ENCODE measurements at places on chromosomes 4 and X.

- DNase-seq = no peak
Observed at GRCh38 chr4:28402751-28403150, 1542.1 kb downstream of the STIM2 start.

DNA sequence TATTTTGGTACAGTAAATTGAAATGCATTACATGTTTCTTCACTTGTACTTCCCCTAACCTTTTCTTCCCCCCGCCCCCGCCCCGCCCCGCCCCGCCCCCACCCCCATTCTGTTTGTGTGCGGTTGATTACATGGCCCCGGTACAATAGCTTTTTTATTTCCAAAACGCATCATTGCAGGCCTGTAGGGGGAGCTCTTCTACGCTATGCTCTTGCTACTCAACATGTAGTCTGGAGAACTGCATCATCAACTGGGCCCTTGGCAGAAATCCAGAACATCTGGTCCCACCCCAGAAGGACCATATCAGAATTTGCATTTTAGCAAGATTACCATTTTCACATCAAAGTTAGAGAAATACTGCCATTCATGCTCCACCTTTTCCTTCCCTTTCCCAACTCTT lies 333.3 kb upstream of the DDX53 start:
- DNase-seq = peak; percentile 44

- DNase-seq = peak; percentile 87
Observed at GRCh38 chr4:72567821-72568675, 973 bp downstream of the ADAMTS3 start.

- DNase-seq = peak; percentile 23
Observed at GRCh38 chrX:38940547-38940946, 139.3 kb downstream of the MID1IP1 start.

DNA sequence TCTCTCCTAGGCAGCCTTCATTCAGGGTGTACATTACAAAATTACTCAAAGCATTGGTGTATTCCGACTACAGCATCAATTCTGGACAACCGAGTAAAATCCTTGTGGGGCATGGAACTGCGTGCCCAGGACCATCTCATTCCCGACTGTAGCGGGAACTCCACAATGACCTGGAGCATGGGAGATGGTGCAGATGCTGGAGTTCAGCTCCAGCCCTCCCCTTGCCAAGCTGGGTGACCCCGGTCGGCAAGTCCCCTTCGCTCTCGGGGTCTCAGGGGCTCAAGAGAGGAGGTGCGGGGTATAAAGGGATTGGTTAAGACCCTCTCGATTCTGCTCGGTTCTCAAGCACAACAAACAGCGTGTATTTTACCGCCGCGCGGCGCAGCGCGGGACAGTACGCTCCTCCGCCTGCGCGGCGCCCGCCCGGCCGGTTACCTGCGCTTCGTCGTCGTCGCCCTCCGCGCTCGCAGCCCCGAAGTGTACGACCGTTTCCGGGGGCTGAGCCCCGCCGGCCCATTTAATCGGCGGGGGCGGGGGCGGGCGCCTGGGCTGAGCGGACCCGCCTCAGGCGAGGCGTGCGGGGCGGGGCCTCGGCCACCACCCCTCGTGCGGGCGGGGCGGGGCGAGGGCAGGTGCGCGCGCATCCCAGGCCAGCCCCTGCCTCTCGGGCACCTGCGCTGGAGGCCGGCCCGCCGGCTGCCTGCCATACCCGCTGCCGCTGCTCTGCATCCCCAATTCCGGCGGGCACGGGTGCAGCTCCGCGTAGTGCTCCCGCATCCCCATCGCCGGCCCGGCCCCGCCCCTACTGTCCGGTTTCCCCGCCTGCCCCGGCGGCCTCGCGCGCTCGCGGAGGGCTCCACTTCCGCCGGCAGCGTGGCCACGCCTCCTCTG lies at the start of gene G6PD:
Gene G6PD, minus strand, starts transcription at position 493 of the 891 bp plus-strand sequence. CDS start 691 bp downstream, outside the sequence.
- peak; percentile 73 for DNase-seq

GRCh38 chr4:98639108-98639507 lies 19.3 kb downstream of the TSPAN5 start:
- DNase-seq = no peak

DNA sequence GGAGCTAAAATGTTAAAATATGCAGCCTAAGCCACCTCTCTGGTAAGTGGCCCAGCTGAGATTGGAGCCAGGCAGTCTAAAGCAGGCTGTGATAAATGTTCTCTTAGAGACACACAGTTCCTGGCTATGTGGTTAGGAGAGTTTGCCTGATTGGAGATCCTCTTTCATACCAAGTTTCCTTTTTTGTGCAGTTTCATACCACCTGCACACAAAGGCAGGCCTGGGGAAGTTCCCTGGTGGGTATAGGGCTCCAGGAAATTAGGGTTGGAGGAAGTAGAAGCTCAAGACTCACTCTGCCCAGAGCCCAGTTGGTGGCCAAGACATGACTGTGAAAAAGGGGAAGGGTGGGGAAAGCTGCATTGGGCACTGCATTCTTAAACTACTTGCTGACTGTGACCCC lies 16.9 kb downstream of the CYBB start:
- DNase-seq = no peak

GRCh38 chr4:85548841-85549240 lies 73.9 kb downstream of the ARHGAP24 start:
- no peak for DNase-seq

DNA sequence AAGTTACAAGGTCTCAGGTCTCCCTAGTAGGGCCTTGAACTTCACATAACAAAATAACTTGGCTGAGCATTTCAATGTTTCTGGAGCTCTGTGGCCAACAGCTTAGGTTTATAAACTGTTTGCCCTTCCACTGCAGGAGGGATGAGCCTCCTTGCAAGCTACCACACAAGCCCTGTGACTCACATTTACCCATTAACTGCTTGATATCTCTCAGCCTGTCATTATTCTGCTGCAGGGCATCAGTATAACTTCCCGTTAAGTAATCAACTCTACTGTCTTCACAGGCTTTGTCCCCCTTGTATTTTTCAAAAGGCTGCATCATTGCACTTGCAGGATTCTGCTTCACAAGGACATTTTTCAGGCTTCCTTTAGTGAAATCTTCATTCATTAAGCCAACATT lies 151.7 kb upstream of the CXCL13 start:
- no peak for DNase-seq

DNA sequence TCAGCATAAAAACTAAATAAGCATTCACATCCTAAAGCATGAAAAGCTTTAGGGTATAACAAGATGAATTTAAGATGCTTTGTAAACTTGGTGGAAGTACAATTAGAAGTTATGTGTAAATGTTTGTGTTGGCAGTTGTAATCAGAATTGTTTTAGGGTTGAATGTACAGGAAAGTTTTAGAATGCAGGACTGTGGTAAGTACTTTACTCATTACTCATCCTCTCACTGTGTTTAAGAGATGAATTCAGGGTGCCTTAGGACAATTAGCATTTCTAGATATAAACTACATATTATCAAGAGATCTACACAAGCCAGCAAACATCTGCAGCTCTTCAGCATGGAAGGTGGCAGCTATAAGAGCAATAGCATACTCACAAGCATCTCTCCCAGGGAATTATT lies 77.5 kb upstream of the ELOVL6 start:
- DNase-seq = peak; percentile 60

DNA sequence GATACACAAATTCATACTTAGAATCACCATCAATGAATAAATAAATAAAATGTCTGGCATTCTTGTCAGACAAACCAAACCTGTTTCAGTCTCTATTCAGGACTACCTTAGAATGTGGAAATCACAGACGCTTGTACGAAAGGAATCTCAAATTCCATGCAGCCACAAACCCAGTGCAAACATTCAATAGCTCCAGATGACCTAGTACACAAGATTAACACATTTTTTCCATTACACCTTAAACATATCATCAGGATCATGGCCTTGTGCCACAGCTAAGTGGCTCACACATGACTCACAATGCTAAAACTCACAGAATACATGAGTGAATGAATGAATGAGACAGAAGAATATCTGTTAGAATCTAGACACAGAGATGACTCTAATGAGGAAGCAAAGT lies 134.2 kb downstream of the PWWP3B start:
- no peak for DNase-seq

- DNase-seq = no peak
Observed at GRCh38 chr4:119682099-119682498, 53.5 kb upstream of the PDE5A start.

DNA sequence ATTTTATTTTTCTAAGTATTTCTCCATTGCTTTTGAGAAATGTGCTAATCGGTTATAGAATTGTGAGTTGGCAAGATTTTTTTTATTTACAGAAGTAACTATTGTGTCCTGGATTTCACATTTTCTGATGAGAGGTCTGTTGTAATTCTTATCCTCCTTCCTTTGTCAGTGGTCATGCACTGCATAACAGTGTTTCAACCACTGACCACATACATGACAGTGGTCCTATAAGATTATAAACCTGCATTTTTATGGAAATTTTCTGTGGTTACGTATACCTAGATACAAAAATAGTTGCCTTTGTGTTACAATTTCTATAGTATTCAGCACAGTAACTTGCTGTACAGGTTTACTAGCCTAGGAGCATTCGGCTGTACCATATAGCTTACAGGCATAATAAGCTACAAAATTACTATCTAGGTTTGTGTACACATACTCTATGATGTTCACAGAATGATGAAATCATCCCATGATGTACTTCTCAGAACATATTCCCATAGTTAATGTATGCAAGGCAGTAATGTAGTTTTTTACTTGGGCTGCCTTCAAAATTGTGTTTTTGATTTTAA lies 47.8 kb downstream of the APELA start:
- peak; percentile 15 for DNase-seq

DNA sequence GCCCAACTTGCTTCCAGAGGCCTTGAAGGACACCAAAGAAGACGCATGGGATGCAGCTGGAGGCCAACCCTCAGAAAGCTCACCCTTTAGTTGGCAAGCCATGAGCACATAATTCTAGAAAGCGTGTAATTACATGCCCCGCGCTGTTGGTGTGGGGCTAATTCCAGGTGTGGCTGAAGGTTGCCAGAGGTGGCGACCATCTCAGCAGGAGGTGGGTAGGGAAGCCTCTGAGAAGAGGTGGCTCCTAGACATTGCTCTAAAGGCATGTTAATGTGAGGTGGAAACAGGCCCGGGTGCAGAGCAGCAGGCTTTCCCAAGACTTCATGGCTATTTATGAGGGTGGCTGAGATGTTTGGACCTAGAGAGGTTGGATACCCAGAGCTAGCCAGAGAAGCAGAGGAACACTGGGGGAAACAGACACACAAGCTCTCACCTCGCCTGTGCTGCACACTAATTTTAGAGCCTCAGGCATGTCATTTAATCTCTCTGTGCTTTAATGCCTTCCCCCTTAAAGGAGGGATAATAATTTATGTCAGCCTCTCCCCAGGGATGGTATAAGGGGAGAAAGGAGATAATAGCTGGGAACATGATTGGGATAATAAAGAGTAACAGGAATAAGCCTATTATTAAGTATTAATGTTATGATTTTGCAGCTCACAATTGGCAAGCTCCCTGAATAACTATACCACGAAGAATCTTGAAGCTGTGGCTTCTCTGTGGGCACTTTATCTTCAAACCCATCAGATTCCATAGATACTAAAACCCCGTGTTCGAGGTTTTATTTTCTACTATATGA lies 60.0 kb upstream of the HELT start:
- DNase-seq = no peak

- DNase-seq = no peak
Observed at GRCh38 chr4:134762053-134762452, 560.5 kb upstream of the PABPC4L start.

- no peak for DNase-seq
Observed at GRCh38 chr4:82491251-82491960, 61.0 kb downstream of the ENOPH1 start.

DNA sequence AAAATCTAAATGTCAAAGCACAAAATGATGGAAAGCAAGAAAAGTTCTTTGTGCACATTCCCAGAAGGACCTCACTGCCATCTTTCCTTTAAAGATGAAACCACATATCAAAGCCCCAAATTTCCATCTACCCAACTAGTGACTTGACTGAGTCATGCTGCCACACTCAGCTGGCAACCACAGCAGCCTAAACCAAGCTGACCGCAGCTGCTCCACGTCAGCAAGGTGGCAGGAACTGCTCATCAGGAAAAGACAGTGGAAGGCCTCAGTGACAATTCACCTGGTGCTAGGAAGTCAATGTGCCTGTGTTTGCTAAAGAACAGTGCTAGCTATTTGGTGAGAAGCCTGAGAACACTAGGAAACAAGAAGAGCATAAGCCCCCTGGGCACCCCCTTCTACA lies 26.1 kb downstream of the ACOX3 start:
- no peak for DNase-seq

GRCh38 chrX:39883666-39884065 lies 214.1 kb downstream of the BCOR start:
- DNase-seq = no peak

DNA sequence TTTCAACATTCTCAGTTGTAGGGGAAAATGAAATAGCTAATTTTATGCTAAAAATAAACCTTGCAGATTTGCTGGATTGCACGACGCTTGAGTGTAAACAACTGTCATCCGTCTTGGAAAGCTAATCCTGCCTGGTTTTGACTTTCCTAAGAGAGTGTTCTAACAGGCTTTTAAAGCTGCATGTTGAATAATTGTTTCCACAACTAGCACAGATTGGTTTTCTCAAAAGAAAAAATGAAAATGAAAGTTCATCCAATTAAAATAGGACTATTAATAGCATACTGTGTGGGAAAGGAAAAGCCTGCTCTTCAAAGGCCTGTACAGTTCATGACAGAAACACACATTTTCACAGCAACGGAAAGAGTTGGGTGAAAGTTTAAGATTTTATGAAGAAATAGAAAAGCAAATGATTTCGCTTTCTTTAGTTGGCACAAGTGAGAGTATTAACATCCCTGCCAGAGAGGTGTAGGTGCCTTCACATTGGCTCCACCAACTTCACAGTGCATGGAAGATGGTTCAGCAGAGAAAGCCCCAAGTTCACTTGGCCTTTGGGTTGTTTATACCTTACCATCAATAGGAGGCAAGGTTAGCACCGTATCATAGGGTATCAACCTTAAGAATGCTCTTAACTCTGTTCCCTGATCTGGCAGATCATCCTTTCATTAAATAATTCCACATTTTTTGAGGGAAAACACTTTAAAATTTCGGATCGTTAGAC lies 140.0 kb upstream of the GUCY1A1 start:
- DNase-seq = no peak

DNA sequence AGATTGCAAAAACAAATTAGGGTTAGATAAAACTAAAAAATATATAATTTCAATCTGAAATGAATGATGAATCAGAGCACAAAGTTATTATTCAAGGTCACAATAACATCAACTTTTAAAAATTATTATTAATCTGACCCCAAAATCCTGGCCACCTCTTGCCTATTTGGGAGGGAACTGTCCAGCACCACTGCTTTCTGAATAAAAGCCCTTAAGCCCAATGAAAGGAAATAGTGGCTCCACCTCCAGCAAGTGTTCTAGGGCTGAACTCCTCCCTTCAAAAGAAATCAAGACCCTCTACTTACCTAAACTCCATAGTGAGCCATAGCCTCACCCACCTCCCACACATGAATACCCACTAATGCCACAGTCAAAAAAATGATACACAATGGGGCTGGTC lies 208.2 kb downstream of the PARM1 start:
- DNase-seq = no peak

- no peak for DNase-seq
Observed at GRCh38 chrX:119885554-119886428, 9.9 kb upstream of the AKAP14 start.

DNA sequence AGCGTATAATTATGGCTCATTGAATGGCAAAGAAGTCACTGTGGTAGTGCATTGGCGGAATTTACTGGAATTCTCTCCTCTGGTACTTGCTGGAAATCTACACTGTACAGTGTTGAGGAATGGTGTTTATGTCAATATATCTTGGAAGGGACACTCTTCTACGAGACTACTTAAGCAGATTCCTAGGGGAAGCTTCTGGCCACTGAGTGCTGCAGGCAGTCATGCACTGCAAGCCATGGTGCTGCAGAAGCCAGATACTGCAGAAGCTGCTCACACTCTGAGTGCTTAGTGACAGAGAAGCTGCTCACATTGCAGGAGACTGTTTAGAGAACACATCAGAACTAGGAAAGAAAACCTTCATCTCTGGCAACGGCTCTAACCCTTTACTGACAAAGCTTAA lies 725.0 kb downstream of the CCSER1 start:
- DNase-seq = no peak

Measured in GM23248 (cell line).